ENCODE measurements at places on chromosomes 1 and 21. TPM values are rescaled to one million over a fixed set of nuclear protein-coding genes. Genes with fewer than 3 reads are reported as not detected.

Gene DIO1
- total RNA-seq: not detected

Gene RPAP2
- 11.0 TPM for total RNA-seq

Gene SPATA21
- total RNA-seq: not detected

Gene GRIK1
- total RNA-seq: not detected

Gene CD84
- not detected for total RNA-seq

Gene ADORA3
- not detected for total RNA-seq

Gene LAD1
- total RNA-seq: 0.70 TPM

Gene FOXO6
- total RNA-seq: 0.91 TPM

Gene ITLN2
- not detected for total RNA-seq

Gene PEAR1
- total RNA-seq: 9.7 TPM

Gene ATP1A2
- 0.04 TPM for total RNA-seq

Gene SPOCD1
- total RNA-seq: 7.8 TPM
